Activated CD4-positive, CD25-positive, alpha-beta regulatory T cell treated with anti-CD3 and anti-CD28 coated beads, Interleukin-2, amount 50 U/mL, for 24 hours (primary cell): ENCODE measurements at places on chromosomes 13 and 19.

GRCh38 chr19:10543420-10544241, at the start of gene ATG4D:
Gene ATG4D, plus strand, starts transcription at chr19:10543904. Its CDS starts 187 bp downstream, at chr19:10544091.
- ATAC-seq: peak; percentile 87

GRCh38 chr13:33743438-33744368, 74.2 kb upstream of the RFC3 start:
- no peak for ATAC-seq

GRCh38 chr19:4511300-4512054, 6.8 kb downstream of the PLIN4 start:
- ATAC-seq: no peak

DNA sequence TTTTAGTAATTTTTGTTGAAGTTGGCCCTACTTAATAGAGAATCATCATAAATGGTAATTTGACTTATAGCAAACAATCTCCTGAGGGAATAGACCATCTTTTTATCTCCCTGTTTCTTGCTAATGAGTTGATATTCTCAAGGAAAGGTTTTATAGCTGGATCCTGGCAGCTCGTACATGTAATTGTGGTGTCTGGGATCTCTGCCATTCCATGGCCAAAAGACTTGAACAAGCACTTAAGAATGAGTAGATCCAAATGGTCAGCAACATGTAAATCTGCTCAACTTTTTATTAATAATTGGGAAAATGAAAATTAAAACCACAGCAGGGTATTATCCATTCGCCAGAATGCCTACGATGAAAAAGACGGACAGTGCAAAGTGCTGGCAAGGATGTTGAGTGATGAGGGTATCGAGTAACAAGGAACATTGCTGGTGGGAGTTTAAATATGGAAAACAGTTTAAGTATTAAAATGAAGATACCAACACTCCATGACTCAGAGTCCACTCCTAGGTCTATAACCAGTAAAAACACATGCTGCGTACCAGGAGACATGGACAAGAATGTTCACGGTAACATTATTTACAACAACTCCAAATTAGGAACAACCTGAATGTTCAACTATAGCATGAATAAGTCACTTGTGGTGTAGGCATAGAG, 5.1 kb upstream of the GPR18 start:
- no peak for ATAC-seq

GRCh38 chr19:5952193-5953029, 25.5 kb downstream of the RANBP3 start:
- ATAC-seq: no peak

DNA sequence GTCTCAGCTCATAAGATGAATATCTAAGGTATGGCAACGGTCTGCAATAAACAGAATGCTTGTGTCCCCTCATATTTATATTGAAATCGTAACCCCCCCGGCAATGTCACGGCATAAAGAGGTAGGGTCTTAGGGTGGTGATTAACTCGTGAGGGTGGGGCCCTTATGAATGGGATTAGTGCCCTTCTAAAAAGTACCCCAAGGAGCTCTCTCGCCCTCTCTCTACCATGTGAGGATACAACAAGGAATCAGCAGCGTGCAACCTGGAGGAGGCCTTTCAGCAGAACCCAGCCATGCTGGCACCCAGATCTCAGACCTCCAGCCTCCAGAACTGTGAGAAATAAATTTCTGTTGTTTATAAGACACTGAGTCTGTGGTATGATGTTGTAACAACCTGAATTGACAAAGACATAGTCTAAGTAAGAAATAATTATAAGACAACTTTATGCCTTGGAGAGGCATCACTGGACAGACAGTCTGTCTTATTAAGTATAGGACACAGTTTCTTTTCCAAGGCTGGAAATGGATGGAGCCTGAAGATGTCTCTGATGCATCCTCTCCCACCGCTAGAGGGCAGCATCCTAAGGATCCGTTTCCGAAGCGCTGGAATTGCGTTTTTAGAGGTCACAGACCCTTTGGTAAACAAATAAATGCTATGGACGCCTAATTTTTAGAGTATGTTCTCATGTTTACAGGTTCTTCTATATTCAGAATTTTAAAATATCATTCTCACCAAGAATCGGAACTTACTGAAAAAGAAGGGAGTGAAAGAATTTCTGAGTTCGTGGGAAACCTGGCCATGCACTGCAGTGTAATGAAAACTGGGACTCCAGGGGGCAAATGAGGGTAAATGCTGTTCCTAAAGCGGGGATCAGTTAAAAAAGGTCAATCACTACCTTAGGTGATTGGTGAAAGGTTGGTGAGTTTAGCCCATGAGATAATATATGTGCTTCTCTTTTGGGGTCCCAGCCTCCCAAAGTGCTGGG, 13.3 kb upstream of the LEUTX start:
- ATAC-seq: no peak

DNA sequence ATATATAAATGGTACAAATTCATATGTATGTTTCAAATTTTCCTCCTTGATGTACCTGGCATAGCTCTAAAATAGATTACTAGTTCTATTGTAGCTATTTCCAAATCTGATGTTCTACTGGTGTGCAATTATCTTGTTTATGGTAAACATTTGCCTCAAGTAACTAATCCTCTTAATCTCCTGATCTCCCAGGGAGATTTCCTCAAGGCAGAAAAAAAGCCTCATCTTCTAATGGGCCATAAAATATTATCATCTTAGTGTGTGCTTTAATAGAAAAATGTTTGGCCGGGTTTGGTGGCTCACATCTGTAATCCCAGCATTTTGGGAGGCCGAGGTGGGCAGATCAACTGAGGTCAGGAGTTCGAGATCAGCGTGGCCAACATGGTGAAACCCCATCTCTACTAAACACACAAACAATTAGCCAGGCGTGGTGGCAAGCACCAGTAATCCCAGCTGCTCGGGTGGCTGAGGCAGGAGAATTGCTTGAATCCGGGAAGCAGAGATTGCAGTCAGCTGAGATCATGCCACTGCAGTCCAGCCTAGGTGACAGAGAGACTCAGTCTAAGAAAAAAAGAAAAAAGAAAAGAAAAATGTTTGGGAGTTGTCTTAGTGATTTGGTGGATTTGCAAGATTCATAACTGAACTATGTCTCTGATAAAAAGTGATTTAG, 498.9 kb upstream of the SLITRK5 start:
- no peak for ATAC-seq

GRCh38 chr13:36862002-36862685, 43.1 kb downstream of the RFXAP start:
- ATAC-seq: no peak

- no peak for ATAC-seq
Measured at GRCh38 chr13:30153545-30154426, 153.6 kb downstream of the KATNAL1 start.

DNA sequence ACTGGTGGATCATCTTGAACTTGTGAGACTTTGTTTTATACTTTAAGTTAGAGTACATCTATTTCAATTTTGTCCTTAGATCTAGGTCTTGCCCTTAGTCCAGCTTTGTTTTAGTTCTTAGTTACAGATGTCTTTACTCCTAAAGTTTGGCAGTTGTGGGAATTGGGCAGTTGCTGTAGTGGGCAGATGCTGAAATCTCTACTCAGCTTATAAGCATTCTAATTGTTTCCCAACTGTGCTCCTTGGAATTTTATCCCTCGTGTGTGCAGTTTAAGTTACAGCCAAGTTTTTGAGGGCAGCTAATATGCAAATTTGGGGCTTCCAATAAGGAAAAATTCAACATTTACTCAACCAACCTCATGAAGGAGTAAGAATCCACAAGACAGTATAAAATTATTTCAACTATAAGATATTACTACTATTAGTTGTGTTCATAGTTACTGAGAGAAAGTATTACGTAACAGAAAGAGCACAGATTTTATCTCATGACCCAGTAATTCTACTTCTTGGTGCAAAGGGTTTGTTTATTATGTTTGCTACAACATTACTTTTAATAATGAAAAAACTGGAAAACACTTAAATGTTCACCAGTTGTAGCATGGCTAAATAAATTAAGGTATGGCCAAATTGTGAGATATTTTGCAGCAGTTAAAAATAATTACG, 32.9 kb downstream of the CCDC122 start:
- no peak for ATAC-seq

DNA sequence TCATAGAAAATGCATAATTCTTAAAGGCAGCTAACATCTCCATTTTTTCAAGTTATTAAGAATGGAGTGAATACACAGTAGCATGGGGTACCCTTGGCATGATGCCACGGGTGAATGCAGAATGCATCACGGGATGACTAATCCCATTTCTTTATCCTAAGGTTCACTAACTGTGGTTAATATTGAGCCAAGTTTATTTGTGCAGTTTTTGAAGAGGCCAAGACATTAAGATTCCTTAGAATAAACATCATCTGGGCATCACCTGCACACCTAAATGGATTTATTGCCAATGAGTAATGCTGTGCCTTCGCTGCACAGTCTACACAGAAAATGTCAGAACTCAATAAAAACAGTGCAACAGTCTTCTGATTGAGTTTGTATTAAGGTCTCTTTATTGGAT, 333.1 kb downstream of the GPC6 start:
- no peak for ATAC-seq

DNA sequence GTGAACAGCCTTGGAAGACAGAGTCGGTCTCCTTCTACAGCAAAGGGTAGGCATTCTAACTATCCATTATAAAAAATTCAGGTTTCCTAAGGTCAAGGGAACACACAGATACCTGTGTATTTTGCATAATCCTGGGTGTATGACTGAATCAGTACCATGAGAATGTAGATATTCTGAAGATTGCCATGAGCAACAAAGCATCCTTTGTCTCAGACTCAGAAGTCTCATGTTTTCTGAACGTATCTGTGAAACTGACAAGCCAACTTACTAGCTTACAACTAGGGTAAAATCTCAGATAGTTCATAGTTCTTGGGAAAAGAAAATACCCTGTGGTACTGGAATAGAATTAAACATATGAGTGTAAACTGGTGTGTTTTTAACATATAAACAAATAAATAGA, 6.5 kb downstream of the ZNF566 start:
- no peak for ATAC-seq

- no peak for ATAC-seq
Measured at GRCh38 chr19:4197625-4198466, 15.4 kb downstream of the ANKRD24 start.

DNA sequence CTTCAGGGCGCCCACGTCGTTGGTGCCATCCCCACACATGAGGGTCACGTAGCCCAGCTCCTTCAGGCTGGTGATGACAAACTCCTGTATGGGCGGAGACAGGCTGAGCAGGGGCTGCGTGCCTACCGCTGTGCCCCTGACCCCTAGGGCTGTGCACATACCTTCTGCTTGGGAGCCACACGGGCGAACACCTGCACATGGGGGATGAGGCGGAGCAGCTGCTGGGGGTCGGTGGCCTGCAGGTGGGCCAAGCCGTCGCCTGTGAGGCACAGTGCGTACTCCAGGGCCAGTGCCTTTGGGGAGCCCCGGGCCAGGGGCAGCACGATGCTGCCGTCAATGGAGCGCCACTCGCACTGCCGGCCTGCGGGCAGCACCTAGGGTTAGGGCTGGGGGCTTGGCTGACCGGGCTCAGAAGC, 6.1 kb upstream of the GMIP start:
- no peak for ATAC-seq

GRCh38 chr19:55549500-55550320, 4.4 kb upstream of the SBK3 start:
- ATAC-seq: no peak

DNA sequence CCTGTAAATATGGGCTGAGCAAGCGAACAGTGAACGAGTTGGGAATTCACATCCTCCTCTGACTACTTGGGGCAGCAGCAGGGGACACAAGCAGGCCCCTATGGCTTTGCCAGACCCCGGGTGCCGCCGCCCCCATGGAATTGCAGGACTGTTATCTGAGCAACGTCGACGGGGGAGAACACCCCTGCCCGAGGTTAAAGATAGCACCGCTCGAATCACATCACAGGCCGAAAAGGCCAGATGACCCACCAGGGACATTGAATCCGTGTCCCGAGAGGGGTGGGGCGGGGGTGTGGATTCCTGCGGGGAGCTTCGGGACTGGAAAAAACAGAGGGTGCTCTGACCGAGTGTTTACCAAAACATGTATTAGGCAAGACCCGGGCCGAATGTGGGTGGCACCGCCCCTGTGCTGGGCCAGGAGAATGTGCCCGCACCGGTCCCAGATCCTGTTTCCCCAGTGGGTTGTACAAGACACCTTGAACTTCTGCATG, 9.1 kb downstream of the FEM1A start:
- ATAC-seq: no peak

GRCh38 chr13:111401151-111401550, 80.7 kb downstream of the TEX29 start:
- no peak for ATAC-seq

DNA sequence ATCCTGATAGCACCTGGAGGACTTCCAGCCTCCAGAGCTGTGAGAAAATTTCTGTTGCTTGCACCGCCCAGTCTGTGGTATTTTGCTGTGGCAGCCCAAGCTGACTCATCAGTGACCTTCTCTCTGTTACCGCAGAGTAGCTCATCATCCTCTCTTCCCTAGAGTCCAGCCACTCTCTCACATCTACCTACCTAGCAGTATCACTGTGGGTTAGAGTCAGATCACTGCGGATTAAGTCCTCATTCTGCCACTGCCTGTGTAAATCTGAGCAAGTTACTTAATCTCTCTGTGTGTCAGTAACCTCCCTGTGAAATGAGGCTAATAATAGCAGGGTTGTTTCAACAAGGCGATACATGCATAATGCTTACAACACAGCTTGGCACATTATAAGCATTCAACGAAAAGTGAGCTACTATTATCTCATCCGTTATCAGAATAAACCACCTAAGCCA, 40.3 kb upstream of the USPL1 start:
- peak; percentile 85 for ATAC-seq

DNA sequence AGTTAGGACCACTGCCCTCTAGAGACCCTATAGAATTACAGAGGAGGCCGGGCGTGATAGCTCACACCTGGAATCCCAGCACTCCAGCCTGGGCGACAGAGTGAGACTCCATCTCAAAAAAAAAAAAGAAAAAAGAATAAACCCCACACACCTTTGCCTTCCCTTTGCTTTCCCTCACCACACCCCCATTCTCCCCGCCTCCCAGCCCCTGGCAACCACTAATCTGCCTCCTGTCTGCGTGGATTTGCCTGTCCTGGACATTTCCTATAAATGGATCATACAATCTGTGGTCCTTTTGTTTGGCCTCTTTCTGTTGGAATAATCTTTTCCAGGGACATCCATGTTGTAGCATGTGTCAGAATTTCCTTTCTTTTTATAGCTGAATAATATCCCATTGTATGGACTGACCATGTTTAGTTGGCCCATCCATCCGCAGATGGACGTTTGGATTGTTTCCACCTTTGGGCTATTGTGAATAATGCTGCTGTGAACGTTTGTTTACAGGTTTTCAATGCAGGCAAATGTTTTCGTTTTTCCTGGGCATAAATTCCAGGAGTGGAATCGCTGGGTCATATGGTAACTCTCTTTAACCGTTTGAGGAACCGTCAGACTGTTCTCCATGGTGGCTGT, 15.3 kb downstream of the NACC1 start:
- ATAC-seq: no peak

- no peak for ATAC-seq
Measured at GRCh38 chr13:107680115-107680514, 535.2 kb downstream of the LIG4 start.

GRCh38 chr13:26343816-26344215, 89.9 kb downstream of the CDK8 start:
- ATAC-seq: no peak
